ENCODE measurements at places on chromosomes 13 and 19.
A peak's percentile ranks its signal among the peaks of the same experiment; 100 is the strongest.

DNA sequence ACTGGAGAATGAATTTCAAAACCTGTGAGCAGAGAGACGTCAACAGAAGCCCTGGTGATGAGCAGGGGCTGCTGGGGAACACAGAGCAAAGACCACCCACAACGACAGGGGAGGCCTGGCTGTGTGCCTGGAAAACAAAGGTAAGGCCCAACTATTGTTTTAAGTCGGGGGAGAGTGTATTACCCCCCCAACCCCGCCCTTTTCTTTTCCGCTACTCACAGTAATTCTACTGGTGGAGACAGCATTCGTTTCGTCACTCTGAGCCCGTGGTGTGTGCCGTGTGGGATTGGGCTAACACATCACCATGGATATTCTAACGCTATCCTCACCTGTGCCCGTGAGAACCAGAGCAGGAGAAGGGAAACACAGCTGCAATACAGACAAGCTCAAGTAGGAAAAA lies 18.6 kb upstream of the ADPRHL1 start:
- DNase-seq = no peak

- DNase-seq = no peak
Observed at GRCh38 chr19:5302396-5302795, 38.2 kb downstream of the PTPRS start.

DNA sequence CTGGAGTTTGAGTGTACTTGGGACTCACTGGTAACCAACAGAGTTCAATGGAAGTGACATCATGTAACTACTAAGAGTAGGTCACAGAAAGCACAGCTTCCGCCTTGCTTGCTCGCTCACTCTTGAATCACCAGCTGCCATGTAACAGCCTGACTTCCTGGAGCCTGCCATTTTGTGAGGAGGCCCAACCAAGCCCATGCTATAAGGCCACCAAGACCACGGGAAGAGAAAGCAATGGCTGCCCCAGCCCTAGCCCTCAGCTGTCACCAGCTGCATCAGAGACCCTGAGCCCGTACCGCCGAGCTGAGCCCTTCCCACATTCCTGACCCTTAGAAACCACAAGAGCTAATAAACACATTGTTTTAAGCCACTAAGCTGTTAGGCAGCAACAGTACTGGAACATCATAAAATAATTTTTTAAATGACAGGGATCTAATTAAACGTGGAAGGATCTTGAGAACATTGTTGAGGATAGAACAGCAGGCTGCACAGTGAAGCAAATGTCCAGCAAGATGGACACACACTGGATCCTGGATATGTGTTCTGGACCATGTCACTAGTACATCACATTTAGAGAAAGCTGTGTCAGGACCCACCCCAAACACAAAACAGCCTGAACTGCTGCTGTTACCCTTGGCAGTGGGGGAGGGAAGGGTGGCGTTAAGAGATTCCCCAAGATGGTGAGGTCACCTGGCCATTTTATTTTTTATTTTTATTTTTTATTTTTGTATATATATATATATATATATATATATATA lies 21.7 kb upstream of the LDLR start:
- no peak for DNase-seq

GRCh38 chr13:99429670-99430069 lies 71.6 kb upstream of the TM9SF2 start:
- no peak for DNase-seq

DNA sequence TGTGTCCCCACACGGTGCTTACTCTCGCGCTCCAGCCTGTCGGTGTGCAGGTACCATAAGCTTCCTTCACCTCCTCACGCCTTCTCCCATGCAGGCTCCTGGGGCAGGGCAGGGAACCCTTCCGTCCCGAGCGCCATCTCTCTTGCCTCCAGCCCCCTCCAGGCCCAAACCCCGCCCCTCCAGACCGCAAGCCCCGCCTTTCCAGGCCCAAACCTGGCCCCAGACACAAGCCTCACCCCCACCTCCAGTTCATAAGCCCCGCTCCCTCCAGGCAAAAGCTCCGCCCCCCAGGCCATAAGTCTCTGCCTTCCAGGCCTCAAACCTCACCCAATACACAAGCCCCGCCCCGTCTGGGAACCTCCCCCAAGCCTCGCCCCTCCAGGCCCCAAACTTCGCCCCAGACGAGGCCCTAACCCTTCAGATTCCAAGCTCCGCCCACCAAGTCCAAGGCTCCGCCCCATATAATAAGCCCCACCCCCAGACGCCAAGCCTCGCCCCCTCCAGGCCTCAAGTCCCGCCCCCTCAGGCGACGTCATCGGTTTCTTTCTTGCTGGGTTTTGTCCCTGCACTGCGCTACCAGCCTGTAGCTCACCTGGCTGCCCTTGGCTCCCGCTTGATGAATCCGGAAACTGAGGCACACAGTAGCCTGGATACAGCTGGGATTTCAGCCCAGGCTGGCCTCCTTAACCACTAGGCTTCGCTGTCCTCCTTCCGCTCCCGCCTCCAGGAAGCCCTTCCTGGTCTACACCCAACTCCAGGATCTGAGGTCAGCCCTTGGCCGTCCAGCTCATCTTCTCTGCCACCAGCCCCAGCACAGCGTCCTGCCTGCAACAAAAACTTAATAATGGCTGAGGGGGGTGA lies 16.1 kb downstream of the MKNK2 start:
- DNase-seq = peak; percentile 78

DNA sequence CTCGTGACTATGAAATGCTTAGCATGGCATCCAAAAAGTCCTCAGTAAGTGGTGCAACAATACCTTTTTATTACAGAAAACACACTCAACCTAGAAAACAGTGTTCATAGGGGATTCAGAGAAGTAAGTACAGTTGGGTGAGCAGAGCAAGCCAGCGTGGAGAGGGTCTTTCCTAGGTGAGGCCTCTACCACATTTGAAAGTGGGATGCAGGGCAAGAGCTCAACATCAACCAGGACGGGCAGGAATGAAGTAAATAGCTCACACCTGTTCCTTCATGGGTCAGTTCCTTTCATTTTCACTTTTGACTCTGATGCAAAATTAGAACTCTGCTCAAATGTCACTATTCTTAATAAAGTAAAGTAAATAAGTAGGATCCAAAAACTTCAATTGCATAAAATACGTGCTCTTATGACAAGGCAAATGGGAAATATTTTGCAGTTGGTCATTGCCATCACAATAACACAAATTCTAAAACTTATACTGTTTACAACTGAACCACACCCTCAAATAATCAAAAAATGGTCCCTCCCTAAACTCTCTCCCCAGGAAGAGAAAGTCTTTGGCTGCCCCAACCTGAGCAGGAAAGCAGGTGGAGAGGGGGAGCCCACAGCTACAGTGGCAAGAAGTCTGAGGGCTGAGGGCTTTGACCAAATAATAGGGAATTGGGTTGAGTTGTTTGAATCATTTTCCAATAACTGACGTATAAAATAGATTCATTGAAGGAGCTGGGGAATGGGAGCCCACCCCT lies 20.2 kb downstream of the CHAMP1 start:
- DNase-seq = no peak
